Thoracic aorta (tissue), 2 donors: ENCODE measurements at places on chromosomes 7 and 10.

- DNase-seq: no peak
Measured at GRCh38 chr10:79056361-79056735, 12.4 kb upstream of the ZMIZ1 start.

- no peak for DNase-seq
Measured at GRCh38 chr10:86107131-86107530, 259.5 kb downstream of the GRID1 start.

- DNase-seq: no peak
Measured at GRCh38 chr7:102081244-102081627, 205.4 kb upstream of the SH2B2 start.

DNA sequence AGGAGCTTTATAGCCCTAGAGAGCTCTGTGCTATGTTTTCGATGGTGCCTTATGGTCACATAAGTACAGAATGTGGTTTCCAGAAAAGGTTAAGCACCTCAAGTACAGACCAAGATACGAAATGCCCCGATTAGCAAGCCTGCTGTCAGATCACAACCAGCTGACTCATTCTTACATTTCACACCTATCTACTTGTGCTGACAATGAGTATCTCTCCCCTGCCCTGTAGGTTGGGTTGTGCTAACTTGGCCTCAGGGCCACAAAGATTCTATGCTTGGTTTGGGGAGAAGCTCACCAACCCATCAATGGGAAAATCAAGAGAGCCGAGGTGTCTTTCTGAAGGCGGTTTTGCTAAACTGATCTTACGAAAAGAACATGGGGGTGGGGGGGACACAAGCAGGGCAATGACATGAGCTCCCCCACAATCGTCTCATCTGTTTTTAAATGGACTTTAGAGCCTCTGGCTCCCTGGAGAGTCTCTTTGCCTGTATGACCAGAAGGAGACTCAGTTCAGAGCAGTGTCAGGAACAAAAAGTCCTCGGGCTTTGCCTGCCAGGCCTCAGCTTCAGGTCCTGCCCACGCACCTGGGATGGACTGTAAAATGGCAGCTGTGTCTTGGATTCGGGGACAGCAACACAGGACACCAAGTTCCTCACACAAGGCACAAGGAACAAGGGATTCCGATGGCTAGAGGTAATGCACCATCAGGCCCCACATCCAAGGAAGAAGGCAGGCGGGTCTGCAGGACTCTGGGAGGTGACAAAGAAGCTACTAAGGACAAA, 55.1 kb downstream of the FAM53B start:
- no peak for DNase-seq

DNA sequence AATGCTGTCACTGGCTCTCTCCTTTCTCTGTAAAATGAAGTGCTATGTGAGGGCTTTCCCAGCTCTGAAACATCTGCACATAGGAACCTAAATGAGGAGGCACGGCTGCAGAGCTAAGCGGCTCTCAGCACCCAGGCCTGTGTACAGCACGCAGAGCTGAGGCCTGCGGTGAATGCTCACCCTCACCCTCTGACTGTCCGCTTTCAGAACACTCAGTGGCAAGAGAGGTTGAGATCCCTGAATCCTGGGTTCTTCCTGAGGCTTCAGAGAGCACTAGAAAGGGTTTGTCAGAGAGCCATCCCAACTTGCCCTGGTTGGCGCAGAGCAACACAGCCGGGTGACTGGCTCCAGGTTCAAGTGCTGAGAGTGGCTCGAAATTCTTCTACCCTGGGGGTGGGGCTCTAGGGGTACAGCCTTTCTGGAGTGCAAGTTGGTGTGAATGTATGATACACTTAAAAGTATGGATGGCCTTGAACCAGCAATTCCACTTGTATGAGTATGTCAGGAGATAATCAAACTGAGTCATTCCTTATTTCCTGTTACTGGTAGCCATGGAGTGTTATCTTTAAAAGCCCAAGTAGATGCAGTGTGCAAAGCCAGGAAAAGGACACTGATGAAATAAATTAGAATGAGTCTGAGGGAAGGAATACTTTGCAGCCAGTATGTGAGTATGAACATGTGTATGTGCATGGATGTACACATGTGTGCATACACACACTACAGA, 1.7 kb upstream of the CCDC201 start:
- no peak for DNase-seq

DNA sequence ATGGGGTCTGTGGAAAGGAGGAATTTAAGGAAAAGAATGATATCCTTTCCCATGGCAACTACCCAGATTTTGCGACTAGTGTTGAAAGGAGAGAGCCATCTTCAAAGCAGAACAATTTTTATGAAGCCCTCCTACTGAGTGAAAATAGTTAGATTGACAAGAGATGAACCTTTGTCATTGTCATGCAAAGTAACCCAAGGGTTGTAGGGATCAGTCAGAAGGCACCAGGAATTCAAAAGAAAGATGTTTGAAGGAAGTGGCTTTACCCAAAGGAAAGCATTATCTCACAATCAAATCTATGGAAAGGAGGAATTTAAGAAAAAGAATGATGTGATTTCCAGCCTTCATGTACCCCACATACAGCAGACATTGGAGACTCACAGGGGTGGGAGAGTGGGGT, 544.4 kb downstream of the IPMK start:
- DNase-seq: no peak

- no peak for DNase-seq
Measured at GRCh38 chr7:36865019-36865418, 140.7 kb upstream of the AOAH start.

DNA sequence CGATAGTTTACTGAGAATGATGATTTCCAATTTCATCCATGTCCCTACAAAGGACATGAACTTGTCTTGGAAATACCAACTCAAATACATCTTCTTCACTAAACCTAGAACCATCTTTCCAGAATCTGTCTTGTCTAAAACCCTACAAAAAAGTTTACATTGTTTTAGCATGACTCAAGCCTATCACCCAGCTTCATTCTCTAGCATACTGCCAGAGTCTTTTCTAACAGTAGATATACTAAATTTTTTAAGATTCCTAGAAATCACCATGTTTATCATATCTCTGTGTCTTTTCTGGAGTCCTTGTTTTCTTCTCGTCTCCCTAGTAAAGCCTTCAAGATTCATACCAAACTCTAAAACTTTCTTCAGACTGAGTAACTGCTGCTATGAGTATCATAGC, 129.7 kb downstream of the SEMA3E start:
- DNase-seq: no peak

DNA sequence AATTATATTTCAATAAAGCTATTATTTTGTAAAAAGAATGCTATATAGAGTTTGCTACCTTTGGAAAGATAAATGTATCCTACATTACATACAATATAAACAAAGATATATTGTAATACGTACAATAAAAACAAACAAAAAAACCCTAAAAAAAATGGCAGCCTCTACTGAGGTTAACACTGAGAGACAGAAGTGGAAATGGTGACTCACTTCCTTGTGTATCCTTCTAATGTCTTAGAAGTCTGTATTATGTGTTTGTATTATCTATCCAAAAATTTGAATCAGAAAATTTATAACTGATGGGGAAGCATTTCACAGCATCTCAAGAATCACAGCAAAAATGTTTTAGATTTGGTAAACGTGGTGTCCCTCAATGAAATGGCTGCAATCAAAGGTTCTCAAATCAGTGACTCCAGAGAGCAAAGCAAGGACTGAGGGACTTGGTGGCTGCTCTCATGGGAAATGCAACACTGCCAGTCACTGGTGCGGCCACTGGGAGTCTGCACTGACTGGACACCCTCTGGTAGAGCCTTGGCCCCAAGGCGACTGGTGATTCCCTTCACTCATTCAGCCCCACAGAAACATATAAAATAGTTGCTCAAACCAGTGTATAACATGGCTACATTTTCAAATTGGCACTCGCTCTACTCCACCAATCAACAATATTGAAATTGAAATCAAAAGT, 53.8 kb downstream of the PANK1 start:
- no peak for DNase-seq

DNA sequence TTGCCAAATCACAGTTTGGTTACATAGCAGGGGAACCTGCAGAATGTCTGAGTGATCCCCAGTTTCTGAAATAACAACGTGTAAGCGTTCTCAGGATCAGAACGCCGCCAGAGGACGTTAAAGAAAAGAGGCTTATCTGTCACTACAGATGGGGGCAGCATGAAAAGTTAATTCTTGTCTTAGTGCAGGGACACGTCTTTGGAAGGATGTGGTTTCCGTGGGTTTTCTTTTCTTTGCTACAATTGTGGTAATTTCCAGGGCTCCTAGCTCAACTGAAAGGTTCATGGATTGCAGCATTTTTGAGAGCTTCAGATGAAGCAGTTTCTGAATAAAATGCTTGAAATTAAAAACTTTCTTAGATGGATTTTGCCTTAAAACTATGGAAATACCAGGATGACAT, 106.6 kb downstream of the PRKCQ start:
- DNase-seq: no peak

GRCh38 chr10:95289003-95289920, 1.5 kb downstream of the PDLIM1 start:
- no peak for DNase-seq

DNA sequence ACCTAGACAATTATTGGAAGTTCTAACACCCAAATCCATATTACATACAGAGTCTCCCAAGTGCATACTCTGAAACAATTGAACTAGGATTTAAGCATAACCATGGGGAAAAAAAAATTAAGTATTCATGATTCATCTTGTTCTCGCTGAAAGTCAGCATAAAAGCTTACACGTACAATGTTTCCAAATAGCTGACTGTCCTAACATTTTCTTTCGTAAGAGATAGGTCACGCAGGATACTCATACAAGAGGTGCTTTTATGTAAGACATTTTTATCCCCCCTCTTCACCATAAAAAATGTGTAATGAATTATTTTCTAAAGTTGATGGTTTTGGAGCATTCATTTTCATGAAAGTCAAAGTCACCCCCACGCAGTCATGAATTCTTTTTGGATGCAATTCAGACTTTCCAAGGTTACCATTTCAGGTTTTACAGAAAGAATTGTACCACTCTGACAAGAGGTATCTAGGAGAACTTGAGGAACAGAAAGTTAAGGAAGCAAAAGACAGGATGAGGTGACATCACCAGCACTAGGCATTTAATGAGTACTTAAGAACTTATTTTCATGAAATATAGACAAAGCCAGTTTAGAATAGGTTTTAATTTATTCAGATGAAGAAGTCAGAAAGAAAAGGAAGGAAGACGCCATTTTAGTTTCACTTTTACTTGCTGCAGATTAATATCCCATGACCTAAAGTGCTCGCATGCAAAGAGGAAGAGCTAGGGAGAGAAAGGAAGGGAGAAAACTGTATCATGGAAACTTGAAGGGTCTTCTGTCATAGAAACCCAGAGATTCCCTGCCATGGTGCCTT, 55.8 kb downstream of the TMEM26 start:
- DNase-seq: no peak

DNA sequence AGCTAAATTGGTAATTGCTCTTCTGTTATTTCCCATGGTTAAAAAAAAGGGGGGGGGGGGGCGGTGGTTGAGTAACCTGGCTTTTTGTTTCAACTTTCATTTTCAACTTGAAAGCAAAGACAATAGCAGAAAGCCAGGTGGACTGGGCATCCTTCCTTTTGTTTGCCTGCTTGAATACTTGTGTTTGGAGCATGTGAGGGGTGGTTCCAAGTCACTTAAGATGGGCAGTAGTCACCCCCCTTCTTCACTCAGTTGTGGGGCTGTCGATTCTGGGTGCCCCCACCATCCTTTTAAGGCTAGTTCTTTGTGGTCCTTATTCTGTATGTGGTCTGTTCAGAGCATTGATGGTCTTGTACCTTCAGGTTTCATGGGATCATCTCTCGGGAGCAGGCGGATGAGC, 165.6 kb upstream of the PRR15 start:
- no peak for DNase-seq

GRCh38 chr7:110612680-110613079, 478.2 kb upstream of the LRRN3 start:
- no peak for DNase-seq

GRCh38 chr7:128974241-128974934, 36.7 kb downstream of the IRF5 start:
- no peak for DNase-seq

DNA sequence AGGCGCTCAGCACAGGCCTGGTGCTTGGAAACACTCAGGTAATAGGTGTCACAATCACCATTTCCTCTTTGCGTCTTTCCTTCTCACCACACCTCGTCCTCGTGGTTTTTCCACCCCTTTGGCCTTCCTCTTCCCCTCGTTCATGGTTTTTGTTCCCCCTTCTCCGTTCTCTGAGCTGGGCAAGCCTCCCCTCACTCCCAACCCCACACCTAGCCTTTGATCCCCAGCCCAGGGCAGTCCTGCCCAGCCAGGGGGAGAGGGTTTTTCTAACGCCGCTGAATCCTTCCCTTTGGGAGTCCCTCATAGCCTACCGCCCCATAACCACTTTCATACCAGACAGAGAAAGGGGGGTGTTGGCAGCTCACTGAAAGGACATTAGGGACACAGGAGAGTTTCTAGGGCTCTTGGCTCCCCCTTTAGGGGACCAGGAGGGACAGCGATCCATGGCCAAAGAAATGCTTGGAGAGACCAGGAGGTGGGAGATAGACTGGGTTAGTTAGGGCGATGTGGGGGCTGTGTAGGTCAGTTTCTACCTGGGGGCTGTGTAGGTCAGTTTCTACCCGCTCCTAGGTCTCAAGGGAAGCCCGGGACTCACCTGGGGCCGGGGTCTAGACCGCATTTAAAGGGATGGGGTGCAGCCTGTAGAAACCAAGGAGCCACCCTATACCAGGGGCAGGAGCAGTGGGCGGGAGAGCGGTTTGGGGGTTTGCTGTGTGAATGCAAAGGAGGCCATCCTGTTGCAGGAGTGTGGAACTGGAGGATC, 1.4 kb downstream of the EPHB4 start:
- DNase-seq: no peak

DNA sequence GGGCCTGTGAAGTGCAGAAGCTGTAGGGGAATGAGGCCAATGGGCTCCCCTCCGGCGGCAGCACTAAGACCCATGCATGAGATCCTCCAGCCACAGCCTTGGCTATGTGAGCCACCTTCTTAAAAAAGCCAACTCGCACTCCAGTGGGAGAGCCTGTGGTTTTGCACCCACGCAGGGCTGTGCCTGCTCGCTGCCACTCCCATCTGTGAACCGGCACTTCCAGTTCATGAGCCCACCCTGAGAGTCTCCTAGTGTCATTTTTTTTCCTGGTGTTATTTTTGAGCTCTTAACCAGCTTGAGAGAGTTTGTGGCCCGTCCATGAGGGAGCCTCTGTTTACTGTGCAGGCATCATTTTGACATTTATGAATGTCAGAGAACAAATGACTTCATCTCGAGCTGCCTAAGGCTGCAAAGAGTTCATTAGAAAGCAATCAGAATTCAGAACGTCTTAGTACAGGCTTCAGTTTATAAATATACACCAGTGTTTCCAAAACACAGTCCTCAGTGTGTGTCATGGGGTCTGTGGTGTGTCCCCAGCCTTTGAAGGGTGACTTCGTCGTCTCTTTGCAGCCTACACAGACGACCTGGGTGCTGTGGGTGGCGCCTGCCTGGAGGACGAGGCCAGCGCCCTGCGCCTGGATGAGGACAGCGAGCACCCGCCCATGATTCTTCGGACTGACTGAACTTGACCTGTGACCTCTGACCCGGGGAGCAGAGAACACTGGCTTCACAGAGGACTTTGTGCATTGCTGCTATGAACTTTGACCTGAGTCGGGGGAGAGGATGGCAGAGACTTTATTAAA, 40.4 kb downstream of the WIPI2 start:
- DNase-seq: no peak

GRCh38 chr7:129824291-129825208, 128.2 kb downstream of the UBE2H start:
- no peak for DNase-seq
